Activated T-helper 1 cell treated with Interleukin-2 at 50 U/mL for 16 hours (primary cell): ENCODE measurements at places on chromosomes 13 and 19.

DNA sequence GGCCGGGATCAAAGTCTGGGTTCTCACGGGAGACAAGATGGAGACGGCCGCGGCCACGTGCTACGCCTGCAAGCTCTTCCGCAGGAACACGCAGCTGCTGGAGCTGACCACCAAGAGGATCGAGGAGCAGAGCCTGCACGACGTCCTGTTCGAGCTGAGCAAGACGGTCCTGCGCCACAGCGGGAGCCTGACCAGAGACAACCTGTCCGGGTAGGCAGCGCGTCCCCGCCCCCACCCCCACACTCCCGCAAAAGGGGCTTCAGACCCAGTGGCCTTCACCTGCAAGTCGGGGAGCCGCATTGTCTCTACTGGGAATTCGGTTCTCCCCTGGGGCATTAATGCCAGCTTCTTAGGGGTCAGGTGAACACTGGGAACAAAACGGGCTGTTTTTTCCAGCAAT lies 114.7 kb upstream of the MCF2L start:
- no peak for DNase-seq

GRCh38 chr19:10516064-10516385 lies 1.2 kb downstream of the S1PR5 start:
- DNase-seq = no peak

DNA sequence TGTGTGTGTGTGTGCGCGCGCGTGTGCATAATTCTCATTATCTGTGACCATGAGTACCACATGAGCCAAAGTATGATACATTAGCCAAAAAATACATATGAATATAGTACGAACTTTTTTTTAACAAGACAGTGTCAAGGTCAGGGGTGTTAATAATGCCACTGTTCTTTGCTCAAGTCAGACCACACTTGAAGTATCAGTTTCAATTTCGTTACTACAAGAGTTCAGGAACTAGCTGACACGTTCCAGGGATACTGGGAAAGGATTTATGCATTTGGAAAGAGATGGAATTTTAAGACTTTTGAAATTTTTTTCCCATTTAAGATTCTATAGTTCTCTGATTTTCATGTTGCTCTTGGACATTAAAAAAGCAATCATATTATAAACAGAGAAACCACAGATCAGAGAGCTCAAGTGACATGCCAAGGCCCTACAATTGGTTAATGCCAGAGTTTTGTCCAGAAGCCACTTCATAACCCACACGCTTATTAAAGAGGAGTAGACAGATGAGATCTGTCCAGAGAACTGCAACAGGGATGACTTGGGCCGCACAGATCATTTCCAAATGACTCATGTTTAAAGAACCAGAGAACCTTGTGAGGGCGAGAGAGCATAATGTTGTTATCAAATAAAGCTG lies 718.8 kb upstream of the SGCG start:
- DNase-seq = no peak

GRCh38 chr13:67048084-67048820 lies 181.9 kb downstream of the PCDH9 start:
- no peak for DNase-seq
